Stimulated activated CD4-positive, alpha-beta T cell treated with anti-CD3 and anti-CD28 coated beads, Interleukin-15, amount 100 ng/mL, for 1 hour (primary cell): ENCODE measurements at places on chromosomes 1 and 21.

DNA sequence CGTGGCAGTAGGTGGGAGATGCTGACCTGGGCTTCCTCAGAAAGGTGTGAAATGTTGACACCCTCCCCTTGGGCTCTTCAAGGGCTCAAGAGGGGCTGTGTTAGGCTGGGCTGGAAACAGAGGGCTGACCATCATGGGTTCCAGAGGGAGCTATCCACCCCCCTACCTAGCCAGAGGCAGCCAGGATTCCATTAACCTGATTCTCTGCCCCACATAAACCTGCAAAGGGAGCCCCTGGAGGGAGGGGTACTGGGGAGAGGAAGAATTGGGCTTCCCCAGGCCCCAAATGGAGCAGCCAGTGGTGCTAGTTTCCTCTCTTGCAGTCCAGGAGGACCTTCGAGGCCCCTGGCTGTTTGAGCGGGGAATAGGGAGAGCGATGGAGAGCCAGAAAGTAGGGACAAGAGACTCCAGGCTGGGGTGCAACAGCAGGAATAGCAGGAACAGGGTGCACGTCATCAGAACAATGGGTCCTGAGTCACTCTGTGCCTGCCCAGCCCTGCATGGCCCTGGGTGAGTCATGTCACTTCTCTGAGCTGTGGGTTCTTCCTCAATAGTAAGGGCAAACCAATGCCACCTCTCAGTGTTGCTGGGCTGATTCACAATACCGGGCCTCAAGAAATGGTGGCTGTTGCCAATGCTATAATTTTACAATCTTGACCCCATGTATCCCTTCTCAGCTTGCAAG is 121.2 kb downstream of the EPHB2 start:
- no peak for DNase-seq

GRCh38 chr1:240092301-240093119 is 827 bp downstream of the FMN2 start:
- DNase-seq = no peak

- no peak for DNase-seq
Observed at GRCh38 chr1:183126528-183126927, 59.5 kb upstream of the LAMC2 start.

DNA sequence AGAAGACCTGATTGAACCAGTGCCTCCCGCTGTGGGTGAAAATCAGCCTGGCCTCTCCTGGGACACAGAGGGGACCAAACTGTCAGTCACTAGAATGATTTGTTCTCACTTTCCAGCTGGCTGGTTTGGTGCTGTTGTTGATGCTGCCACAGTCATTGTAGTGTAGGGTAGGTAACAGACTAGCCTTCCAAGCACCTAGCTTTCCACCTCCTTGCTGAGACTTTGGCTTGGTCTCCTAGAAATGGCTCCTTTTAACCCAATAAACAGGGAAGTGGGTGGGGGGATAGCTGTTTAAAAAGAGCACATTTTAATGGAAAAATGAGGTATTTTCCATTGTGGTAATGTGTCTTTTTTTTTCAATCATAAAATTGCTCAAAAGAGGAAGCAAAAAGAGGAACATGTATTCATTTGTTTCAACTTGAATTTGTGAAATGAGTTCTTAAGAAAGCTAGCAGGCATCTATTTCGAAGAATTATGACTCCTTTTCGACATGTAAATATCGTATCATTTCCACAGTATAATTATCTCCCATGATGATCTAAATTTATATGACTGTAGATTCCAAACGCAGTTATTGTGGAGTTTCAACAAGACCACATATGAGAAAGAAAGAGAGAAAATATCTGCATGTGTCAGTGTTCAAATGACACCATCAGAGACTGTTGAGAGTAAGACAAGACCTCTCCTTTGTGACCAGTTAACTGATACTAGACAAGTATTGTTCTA is 190.1 kb downstream of the HLX start:
- no peak for DNase-seq

DNA sequence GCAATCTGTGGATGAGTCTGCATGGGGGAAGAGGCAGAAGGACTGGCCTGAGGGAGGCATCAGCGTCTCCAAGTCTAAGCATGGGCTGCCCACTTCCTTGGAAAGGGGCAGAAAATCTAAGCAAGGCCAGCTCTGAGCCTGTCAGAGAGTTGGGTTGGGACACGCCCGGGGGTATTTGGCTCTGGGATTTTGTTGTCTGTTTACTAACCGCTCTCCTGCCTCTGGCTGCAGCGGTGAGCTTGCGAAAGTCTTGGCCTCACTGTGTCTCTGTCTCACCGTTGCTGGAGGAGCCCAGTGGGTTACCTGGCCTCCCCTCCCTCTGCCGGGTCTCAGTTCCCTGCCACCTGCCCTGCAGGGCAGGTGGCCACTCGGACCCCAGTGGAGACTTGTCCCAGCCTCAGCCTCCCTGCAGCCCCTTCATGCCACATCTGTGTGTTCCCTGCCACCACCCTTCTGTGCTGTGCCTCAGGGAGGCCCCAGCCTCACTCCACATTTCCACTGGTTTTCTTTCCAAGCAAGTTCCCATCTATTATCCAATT is 33.7 kb downstream of the EDN2 start:
- DNase-seq = no peak

- DNase-seq = no peak
Observed at GRCh38 chr1:59499273-59499942, 202.5 kb downstream of the FGGY start.

- no peak for DNase-seq
Observed at GRCh38 chr1:31786366-31787060, 22.4 kb upstream of the ADGRB2 start.

DNA sequence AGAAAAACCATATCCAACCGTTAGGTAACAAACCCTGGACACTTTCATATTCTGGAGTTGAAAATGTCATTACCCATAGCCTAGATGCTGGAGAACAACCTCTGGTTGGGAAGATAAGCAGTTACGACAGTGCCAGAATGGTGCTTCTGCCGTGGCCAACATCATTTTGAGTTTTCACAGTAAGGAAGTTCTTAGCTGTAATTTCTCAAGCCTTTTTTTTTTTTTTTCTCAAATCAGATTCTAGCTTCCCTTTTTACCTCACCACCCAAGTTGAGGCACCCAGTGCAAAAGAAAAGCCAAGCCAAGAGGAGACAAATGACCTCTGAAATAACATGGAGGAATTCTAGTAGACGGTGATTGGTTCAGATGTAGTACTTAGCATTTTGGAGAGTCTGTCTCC is 21.8 kb downstream of the PPT1 start:
- DNase-seq = no peak

DNA sequence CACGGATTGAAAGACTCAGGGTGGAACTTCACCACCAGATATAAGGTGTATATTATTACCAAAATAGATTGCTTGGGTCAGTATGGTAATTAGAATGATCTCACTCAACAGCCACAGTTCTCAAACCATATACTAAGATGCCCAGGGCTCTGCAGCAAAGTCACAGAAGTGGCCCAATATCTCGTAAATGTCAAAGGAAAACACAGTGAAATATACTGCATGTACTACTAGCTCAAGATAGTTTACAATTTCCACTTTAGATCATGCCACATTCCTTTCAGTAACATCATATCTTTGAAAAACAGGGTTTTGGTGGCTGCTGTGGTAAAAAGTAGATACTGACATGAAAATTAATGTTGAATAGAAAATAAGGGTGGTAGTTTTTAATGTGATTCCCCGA is 180.3 kb upstream of the ATP1B1 start:
- no peak for DNase-seq

- DNase-seq = no peak
Observed at GRCh38 chr1:238457610-238458009, 566.9 kb upstream of the ZP4 start.

GRCh38 chr1:193916452-193916851 is 730.0 kb upstream of the B3GALT2 start:
- no peak for DNase-seq

DNA sequence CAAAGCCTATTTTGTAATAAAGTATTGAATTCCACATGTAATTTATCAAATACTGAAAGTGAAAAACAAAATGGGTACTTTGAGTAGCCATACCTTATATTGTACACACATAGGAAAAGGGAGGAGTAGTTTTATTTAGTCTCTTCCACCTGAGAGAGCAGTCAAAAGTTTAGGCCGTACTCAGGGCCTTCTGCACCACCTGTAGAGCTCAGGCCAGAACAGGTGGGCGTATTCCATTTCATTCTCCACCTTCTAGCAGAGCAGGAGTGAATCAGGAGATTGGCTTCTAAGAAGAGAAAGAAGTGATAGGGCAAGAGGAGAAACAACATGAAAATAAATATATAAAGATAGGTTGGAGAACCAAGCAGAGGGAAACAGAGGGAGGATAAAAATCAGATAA is 44.0 kb downstream of the TRAF5 start:
- no peak for DNase-seq

DNA sequence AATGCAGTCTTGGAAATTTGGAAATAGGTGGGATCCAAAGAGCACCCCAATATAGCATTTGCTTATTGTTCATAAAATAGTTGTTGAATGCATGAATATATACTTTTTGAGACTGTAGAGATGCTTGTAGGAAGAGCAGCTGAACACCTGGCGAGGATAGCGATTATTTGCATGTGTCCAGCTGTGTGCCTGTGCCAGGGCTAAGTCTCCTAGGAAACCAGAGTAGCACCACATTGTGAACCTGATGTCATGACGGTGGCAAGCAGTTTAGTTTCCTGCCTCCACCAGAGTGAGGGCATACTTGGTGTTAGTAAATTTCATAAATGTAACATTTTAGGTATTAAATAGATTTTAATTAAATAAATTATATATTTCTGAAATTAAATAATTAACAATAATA is 37.3 kb upstream of the IRF2BP2 start:
- no peak for DNase-seq

- no peak for DNase-seq
Observed at GRCh38 chr1:19154876-19155275, 55.2 kb downstream of the UBR4 start.

- no peak for DNase-seq
Observed at GRCh38 chr1:3004285-3005205, 16.7 kb upstream of the ACTRT2 start.

GRCh38 chr1:174692313-174692712 is 244.5 kb downstream of the GPR52 start:
- no peak for DNase-seq

GRCh38 chr1:56061824-56062223 is 517.5 kb downstream of the PLPP3 start:
- no peak for DNase-seq

- no peak for DNase-seq
Observed at GRCh38 chr1:192903142-192903541, 94.3 kb downstream of the RGS2 start.

DNA sequence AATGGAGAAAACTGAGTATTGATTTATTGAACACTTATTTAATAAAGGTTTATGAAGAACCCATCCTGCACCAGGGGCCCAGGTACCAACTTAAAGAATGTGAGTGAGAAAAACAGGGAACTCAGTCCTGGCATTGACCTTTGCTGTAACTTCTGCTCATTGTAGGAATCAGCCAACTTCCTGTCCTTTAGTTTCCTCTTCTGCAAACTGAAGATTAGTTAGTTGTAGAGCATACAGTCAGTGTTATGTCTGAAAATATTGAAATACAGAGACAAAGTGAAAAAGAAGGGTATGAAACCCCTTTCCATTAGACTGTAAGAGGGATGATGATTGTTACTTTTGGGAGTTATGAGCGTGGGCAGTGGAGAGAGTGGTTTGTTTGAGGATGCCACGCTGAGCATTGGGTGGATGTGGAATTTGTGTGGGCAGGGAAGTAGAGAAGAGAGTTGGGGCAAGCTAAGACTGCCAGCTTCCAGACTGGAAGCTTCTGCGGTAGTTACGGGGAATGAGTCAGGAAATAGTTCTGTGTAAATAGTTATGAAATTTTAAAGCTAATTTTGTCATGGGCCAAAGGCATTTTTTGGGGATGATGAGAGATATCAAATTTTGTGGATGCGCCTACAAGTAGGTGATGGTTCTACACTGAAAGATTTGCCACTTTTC is 89.2 kb downstream of the GPR88 start:
- no peak for DNase-seq
